Activated CD8-positive, alpha-beta memory T cell treated with anti-CD3 and anti-CD28 coated beads for 4 hours (primary cell): ENCODE measurements at places on chromosomes 3 and 15.

DNA sequence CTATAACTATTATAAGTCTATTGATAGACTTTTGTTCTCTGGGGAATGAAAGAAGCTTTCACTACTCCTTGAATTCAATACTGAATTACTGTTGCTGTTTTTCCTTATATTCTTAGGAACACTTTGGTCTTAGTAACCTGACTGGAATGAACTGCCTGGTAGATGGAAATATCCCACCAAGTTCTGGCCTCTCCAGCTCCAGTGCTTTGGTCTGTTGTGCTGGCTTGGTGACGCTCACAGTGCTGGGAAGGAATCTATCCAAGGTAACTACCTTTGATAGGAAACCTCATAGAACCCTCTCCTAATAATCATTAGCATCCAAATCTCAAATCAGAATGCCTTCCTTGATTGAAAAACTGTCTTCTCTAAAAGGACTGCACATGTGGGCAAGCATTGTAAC lies 69.1 kb downstream of the GALK2 start:
- DNase-seq: no peak

DNA sequence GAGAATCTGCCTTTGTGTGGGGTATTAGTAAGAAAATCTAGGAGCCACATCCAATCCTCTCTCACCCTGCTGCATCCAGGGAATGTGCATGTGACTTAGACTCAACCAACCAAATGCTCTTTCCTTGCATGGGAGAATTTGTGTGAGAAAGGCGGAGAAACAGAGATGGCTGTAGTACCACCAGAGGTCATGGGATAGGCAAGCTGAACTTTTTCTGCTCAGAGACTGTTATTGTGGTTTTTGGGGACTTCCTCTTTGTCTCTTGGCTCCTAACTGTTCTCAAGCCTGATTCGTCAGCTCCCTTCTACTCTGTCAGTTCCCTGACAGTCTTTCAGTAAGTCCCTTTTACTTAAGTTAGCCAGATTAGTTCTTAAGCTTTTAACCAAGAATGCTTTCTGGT lies 2.6 kb upstream of the ZSCAN2 start:
- no peak for DNase-seq

- DNase-seq: no peak
Measured at GRCh38 chr15:98330258-98330657, 318.1 kb upstream of the IGF1R start.

- DNase-seq: no peak
Measured at GRCh38 chr3:177652556-177653291, 455.4 kb upstream of the TBL1XR1 start.

DNA sequence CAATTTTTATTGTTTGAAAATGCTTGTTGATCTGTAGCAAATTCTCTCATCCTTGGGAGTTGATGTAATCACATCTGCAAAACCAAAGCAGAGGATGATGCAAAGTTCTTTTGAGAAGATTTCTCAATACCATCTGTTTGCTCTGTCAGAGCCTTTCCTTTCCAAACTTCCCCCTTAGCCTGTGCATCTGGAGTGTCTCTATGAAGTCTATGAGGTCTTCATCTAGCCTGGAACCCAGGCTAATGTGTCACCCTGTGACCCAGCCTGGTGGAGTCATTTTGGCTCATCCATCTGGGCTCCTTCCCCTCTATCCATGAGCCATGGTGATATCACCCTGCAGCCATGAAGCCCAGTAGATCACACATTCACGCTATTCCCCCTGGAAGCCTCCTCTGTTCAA lies 123.2 kb upstream of the SLC7A14 start:
- no peak for DNase-seq
